Aorta (tissue), 5 donors: ENCODE measurements at places on chromosomes 2 and 18. TPM values are rescaled to one million over a fixed set of nuclear protein-coding genes. Genes with fewer than 3 reads are reported as not detected.

DNA sequence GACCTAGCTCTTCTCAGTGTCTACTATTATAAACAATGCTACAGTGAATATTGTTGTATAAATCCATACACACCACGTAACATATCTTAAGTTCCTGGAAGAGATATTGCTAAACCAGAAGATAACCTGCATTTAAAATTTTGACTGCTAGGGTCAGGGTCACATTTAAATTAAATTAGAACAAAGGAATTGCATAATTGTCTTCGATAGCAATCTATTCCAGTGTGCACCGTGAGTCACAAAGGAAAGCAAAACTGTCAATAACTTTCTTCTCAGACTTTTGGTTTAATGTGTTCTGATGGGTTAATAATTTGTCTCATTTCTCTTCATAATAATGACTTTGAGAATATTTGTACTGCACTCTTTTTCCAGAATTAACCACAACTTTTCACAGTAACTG is 4.2 kb downstream of the GEN1 start:
- no peak for DNase-seq

GRCh38 chr2:146979746-146980145 is 865.1 kb upstream of the ACVR2A start:
- DNase-seq: no peak

GRCh38 chr2:104448661-104449440 is 405.1 kb upstream of the POU3F3 start:
- no peak for DNase-seq

DNA sequence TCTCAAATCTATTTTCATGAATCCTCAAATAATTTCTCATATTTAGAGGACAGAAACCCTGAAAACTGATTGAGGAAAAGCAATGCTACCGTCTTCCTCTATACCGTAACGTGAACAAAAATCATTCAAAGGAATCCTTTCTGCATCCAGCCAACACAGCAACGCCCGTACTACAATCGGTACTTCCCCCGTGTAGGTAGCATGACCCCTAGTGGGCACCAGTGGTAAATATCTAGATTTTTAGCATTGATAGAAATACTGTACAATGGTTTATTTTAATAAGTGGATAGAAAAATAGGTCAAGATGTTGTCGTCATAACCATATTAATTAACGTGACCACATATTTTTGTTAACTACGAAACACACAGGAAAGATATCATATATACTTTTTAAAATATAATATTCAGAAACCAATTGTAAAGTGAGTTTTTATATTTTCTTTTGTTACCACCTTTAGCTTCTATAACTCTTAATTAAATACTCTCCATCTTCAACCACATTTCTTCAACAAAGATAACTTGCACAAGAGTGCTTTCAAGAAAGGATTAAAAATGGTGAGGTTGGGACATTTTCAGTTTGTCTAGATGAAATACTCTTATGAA is 194.1 kb downstream of the SS18 start:
- DNase-seq: no peak

SOS1 gene
- 67.9 TPM for total RNA-seq

FN1 gene
- total RNA-seq: 4,393 TPM

DNA sequence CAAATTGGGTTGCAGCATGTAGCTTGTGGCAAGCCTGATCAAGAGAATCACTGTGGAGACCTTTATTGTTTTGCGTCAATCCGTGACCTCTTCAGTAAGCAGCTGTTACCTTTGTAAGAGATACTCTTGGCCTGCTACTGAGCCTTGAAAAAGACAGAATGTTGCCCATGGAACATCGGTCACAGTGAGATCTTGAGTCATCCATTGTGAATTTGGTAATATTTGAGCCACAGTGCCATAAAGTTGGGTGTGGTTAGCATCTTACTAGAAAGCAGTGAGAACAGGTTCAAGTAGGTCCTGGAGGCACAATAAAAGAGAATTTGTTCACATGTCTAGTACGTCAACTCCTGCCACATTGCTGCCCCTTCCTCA is 12.7 kb upstream of the EFR3B start:
- DNase-seq: peak; percentile 8
